ENCODE measurements at places on chromosomes 3 and 15.
A peak's percentile ranks its signal among the peaks of the same experiment; 100 is the strongest.

DNA sequence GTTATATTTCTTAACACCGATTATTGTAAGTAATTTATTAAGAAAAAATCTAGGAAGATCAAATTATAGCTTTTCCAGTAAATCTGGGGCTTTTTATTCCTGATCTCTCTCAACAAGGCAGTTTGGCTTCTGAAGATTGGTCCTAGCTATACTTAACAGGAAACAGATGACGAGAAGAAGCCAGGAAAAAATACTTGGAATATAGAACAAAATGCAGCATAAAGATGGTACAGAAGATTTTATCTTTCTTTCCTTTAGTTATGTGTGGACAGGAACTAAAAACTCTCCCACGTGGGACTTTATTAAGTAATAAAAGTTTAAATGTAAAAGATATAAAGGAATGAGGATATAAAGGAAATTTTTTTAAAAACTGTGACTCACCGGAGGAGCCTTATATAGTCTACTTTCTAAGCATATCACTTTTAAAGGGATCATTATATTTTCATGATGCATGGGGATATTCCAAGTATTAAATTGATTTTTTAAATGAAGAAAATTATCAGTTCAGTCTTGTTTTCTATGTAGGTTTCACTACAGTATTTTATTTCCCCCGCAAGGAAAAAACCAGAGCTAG lies 8.2 kb downstream of the B3GNT5 start:
- no peak for DNase-seq

GRCh38 chr3:9512456-9513045 lies 41.1 kb downstream of the LHFPL4 start:
- DNase-seq = no peak

- DNase-seq = no peak
These were observed 124.3 kb upstream of the UMPS start for GRCh38 chr3:124605781-124606579.

GRCh38 chr3:129947538-129948240 lies 26.8 kb upstream of the TRH start:
- peak; percentile 71 for DNase-seq

- DNase-seq = peak; percentile 78
These were observed 636.2 kb downstream of the NAALADL2 start for GRCh38 chr3:175495331-175495730.

- no peak for DNase-seq
These were observed 57.1 kb downstream of the TP63 start for GRCh38 chr3:189688262-189688661.
